ENCODE measurements at places on chromosomes 3 and 15.

DNA sequence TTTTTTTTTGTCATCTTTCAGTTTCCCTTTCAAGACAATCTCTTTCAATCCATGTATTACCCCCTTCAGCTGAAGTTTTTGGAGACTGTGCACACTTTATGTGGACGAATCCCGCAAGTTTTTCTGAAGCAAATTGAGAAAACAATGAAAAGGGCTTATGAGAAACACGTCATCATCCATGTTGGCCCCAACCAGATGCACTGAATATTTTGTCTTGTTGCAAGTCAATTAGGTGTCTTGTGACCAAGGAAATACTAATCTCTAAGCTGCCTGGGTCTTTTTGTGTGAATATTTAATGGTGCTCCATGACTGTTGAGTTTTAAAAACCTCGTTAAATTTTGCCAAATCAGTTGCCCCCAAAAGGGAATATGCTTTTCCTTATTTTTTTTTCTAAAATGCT lies 21.7 kb upstream of the PPP4R2 start:
- no peak for DNase-seq

GRCh38 chr3:196518966-196519717 lies 4.0 kb upstream of the SMCO1 start:
- DNase-seq, result peak; percentile 86

DNA sequence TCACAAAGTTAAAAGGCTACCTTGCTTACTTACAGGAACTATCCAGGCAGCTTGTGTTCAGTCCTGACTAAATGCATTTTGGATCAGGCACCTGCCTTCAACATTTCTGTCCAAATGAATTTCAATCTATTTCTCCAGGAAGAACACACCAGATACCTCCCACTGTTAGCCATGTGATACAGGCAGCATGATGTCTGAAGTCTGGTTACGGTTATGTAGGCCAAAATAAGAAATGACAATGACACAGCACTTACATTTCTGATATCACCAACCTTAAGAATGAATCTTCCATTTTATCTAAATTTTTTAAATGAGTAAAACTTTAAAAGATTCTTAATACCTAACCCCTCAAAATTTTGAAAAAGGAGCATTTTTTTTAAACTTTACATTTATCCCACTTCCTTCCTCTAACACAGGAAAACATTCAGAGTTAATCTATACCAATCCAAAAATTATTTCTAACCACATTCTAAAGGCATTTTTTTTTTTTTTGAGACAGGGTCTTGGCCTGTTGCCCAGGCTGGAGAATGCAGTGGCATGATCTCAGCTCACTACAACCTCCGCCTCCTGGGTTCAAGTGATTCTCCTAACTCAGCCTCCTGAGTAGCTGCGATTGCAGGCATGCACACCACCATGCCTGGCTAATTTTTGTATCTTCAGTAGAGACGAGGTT lies at the start of gene MAP4:
MAP4 (minus strand) TSS at position 116 of the 673 bp plus-strand sequence. CDS start 17,556 bp downstream, outside the sequence.
- no peak for DNase-seq

GRCh38 chr3:12966847-12967605 lies 106.2 kb downstream of the IQSEC1 start:
- DNase-seq, result no peak

DNA sequence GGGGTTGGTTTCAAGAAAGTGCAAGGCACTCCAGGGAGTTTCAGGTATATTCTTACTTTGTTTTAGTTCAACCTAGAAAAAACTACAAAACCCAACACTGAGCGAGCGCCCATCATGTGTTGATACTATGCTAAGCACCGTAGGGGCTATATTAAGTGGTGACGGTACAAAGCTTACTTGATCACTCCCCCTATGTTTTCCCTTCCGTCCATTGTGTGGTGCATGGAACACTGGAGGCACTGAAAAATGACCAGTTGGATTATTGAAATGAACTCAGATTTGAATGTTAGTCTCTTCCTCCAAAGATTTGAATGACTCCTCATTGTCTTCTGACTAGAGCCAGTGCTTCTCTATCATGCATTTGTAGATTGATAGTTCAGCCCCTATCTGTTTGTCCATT lies 6.6 kb downstream of the MYZAP start:
- no peak for DNase-seq

DNA sequence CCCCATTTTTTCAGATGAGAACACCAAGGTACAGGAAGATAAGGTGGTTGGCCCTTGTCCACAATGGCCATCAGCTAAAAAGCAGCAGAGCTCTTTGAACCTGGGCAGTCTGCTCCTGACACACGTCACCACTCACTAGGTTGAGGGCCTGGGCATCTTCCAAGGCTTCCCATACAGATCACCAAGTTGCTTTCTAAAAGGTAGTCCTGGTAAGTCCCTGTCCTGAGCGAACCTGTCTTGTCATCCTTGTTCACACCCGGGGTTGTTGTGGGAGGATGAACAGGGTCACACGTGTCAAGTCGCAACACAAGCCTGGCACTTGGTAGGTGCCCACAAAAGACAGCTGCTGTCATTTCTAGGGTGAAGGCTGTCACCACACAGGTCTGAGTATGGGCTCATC lies 260.4 kb downstream of the EPHB1 start:
- no peak for DNase-seq

All from BE2C (cell line).